Forelimb muscle (tissue), 1 donor: ENCODE measurements at places on chromosomes 3 and 15. TPM values are rescaled to one million over a fixed set of nuclear protein-coding genes. Genes with fewer than 3 reads are reported as not detected.
A peak's percentile ranks its signal among the peaks of the same experiment; 100 is the strongest.

DNA sequence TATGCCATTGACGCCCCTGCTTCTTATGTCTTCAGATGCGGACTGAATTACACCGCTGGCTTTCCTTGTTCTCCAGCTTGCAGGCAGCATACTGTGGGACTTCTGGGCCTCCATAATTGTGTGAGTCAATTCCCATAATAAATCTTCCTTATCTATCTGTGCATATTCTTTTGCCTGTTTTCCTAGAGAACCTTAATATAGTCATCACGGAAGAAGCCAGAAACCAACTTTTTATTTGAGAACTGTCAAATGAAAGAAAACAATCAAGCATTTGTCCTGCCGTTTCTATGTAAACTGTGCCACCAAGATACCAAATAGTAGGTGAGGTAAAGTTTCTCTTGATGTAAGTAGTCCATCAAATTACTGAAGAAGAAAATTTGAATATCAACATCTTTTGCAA is 51.8 kb upstream of the B3GALNT1 start:
- no peak for DNase-seq

GRCh38 chr3:176296066-176296597 is 901.1 kb downstream of the TBL1XR1 start:
- DNase-seq = no peak

Gene AGTR1
- polyA plus RNA-seq = 26.2 TPM

DNA sequence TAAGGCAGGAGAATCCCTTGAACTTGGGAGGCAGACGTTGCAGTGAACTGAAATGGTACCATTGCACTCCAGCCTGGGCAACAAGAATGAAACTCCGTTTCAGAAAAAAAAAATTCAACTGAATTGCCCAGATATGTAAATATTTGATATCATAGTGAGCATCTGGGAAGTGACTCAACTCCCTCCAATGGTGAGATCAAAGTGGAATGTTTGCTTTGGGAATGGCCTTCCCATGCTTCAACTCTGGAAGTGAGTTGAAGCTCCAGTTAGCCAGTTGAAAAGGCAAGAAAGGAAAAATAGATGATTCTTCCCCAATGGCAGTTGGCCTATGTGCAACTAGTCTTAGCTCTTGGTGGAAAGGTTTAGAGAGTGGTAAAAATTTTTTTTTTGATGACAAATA is 131.6 kb upstream of the CMC1 start:
- DNase-seq = no peak

- DNase-seq = no peak
Observed at GRCh38 chr3:45979378-45979777, 16.2 kb downstream of the FYCO1 start.

Gene SLC22A13
- 0.24 TPM for polyA plus RNA-seq

GRCh38 chr3:124714223-124714853 is 15.9 kb upstream of the UMPS start:
- DNase-seq = peak; percentile 16

Gene CLDN11
- 1.7 TPM for polyA plus RNA-seq

DNA sequence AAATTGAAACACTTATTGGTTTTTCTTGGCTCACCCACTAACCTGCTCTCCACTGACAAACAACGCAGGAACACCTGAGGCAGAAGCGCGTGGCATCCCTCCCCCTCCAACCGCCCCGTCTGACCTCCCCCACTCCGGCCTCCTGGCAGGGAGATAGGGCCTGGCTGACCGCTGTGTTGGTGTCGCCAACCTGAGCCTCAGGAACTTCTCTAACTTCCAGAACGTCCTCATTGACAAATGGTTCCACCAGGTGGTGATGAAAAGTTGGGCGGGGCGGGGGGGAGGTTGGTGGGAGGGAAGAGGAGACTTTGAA is 22.8 kb downstream of the IL17RD start:
- DNase-seq = no peak

DNA sequence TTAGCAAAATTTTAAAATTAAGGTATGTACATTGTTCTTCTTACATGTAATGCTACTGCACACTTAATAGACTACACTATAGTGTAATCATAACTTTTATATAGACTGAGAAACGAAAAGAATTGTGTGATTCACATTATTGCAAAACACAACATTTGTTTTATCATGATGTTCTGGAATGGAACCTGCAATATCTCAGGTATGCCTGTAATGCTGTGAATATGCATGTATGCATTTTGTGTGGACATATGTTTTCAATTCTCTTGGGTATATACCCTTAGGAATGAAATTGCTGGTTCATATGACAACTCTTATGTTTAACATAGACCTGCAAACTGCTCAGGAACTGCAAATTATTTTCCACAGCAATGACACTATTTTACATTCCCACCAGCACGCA is 38.6 kb upstream of the TJP1 start:
- no peak for DNase-seq

DNA sequence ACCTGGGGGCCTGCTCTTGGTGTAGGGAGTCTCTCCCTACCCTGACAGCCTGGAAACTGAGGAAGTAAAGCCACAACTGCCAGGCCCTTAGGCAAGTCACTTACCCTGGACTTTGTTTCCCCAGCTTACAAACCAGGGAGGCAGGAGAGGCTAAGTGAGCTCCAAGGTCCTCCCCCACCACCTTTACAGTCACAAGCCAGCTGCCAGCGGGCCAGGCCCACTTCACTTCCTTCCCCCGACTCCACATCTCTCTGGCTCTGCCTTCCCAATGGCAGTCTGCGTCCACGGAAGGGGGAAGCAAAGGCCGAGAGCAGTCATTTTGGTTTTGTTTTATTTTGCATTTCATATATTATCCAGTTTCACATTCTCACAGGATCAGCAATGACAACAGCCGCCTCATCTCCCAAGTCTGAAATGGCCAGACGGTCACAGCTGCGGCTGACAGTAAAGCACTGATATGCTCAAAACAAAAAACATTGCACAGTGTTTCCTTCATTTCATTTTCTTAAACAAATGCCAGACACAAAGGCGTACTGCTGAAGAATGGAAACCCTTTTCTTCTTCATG is 35.7 kb downstream of the RBPMS2 start:
- no peak for DNase-seq

DNA sequence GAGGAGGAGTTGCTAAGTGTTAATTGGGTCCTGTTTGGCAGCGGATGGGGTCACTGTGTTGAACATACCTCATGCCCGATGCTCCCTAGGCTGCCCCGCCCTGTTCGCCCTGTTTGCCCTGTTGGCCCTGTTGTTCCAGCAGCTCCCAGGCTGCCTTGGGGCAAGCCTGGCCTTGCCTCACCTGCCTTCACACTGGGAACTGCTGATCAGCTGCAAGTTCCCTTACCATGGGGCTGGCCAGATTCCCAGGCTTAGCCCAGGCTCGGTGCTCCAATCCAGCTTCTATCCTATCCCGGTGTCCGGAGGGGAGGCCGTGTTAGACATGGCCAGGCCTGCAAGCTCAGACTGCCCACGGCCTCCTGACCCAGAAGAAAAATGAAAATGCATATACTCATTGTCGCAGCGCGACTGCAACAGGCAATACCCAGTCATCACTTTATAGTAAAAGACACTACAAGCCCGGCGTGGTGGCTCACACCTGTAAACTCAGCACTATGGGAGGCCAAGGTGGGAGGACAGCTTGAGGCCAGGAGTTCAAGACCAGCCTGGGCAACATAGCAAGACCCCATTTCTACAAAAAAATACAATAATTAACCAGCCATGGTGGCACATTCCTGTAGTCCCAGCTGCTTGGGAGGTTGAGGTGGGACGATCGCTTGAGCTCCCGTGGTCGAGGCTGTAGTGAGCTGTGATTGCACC is 42.9 kb upstream of the ZNF710 start:
- DNase-seq = no peak

DNA sequence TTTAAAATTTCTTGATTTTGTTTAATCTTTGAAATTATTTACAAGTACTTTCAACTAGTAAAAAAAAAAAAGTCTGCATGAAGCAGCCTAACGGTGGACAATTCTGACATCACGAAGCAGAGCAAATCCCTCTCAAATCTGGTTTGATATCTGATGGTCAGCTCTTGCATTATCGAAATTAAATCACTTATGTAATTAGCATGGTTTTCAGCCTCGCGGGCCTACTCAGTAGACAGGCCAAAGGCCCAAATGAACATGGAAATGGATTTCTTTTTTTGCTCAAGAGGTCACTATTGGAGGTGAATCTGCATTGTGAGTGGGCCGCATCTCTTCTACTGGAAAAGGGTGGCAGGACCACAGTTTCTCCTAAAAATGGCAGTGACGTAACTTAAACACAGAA is 209.8 kb downstream of the NR2F2 start:
- no peak for DNase-seq

- no peak for DNase-seq
Observed at GRCh38 chr3:46484911-46485778, 12.6 kb upstream of the RTP3 start.

Gene SLC51A
- 9.9 TPM for polyA plus RNA-seq
